ENCODE measurements at places on chromosomes 3 and 15. TPM values are rescaled to one million over a fixed set of nuclear protein-coding genes. Genes with fewer than 3 reads are reported as not detected.

Gene XYLB
- 1.4 TPM for polyA plus RNA-seq

Gene KBTBD13
- not detected for polyA plus RNA-seq

DNA sequence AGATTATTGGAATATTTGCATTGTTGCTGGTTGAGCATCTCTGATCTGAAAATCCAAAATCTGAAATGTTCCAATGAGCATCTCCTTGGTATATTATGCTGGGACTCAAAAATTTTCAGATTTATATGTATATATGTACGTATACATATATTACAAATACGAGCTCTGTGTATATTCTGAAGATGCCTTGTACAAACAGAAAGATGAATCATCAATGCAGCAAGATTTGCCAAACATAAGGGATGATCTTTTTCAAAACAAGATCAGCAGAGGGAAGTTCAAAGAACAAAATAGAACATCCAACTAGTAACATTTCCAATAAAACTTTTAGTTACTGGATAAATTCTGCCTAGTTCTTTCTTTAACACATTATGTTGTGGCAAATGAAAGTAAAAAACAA is 42.5 kb downstream of the HERC1 start:
- DNase-seq: no peak

Gene FMN1
- polyA plus RNA-seq: 1.7 TPM

GRCh38 chr3:151391720-151392119 is 7.2 kb upstream of the P2RY12 start:
- DNase-seq: no peak

DNA sequence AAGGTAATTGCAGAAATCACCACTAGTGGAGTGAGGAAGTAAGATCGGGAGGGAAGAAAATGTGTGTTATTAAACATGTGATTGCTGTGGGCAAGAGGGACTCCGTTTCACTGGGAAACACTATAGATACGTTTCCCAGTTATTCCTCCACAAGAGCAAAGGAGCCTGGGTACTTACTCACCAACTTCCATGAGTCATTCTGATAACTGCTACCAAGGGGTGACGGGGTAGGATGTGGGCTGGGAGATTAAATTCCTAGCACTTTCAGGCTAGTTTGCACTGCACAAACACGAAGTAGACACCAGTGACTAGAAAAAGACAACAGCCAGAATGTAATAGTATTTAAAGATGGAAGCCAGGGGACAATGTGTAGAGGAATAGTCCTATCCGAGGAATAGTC is 812.9 kb upstream of the CFAP20DC start:
- no peak for DNase-seq

- DNase-seq: no peak
These were observed 90.7 kb upstream of the HES1 start for GRCh38 chr3:194045289-194045688.

GRCh38 chr3:50336452-50337174 is 4.0 kb downstream of the RASSF1 start:
- no peak for DNase-seq

Gene RHCG
- 1,120 TPM for polyA plus RNA-seq

GRCh38 chr3:120182613-120183511 is 88.6 kb upstream of the GSK3B start:
- DNase-seq: peak; percentile 48

Gene NPAP1
- not detected for polyA plus RNA-seq

DNA sequence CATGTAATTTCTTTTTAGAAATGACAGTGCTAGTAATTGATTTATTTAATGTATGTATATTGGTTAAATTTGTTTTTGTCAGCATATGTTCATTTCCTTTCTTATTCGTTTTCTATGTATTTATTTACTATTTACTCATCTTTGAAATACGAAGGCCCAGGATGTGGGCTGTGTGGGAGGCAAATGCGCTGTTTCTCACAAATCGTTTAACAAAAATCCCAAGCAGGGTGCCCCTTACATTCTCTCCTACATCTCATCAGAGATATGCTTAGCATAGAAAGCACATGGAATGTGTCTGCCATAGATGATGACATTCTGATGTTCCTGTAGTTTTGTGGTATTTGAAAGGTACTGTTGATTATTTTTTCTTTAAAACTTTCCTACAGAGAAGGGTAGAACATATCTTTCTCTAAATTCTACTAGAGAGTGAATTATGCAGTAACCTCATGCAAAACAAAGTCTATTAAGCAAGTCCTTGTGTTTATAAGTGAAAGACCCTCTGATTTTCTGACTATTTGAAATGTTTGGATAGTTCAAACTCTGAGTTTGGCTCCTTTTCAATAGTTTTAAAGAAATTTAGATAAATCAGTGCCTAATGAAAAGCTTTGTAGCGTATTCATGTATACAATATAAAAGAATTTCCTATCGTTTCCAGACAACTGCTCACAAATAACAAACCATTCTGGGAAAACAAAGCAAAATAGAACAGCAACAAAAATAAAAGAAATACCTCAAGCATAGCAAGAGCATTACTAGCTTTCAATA is 111.1 kb upstream of the VGLL3 start:
- DNase-seq: no peak

Gene SECISBP2L
- polyA plus RNA-seq: 8.7 TPM

DNA sequence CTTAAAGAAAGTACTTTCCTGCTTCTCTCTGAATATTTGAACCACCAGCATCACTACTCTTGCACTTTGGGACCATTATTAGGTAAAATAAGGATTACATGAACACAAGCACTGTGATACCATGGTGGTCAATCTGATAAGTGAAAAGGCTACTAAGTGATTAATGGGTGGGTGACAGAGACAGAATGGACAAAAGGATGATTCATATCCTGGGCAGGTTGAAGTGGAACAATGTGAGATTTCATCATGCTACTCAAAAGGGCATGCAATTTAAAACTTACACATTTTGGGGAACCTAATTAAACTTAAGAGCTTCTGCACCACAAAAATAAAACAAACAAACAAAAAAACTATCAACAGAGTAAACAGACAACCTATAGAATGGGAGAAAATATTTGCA is 172.0 kb upstream of the CD96 start:
- DNase-seq: no peak

Gene IP6K2
- polyA plus RNA-seq: 65.7 TPM

GRCh38 chr3:151949706-151950105 is 76.3 kb downstream of the SUCNR1 start:
- no peak for DNase-seq
